ENCODE measurements at places on chromosomes 3 and 15.

DNA sequence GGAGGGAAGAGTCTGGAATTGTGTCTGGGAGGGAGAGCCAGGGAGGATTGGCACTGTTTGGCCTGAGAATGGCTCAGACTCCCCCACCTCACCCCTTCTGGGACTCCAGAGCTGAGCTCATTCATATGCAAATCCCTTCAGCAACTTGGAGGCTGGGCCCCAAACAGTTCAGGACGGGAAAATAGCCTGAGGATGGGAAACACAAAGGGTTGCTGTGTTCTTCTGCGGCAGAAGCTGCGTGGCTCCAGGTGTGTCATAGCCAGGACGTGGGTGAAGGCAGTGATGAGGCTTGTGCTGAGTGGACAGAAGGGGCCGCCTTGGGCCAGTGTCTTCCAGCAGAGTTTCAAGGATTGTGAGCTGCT, 16.6 kb downstream of the MASP1 start:
- no peak for DNase-seq

GRCh38 chr3:156655819-156656550, 18.4 kb upstream of the TIPARP start:
- DNase-seq: no peak

DNA sequence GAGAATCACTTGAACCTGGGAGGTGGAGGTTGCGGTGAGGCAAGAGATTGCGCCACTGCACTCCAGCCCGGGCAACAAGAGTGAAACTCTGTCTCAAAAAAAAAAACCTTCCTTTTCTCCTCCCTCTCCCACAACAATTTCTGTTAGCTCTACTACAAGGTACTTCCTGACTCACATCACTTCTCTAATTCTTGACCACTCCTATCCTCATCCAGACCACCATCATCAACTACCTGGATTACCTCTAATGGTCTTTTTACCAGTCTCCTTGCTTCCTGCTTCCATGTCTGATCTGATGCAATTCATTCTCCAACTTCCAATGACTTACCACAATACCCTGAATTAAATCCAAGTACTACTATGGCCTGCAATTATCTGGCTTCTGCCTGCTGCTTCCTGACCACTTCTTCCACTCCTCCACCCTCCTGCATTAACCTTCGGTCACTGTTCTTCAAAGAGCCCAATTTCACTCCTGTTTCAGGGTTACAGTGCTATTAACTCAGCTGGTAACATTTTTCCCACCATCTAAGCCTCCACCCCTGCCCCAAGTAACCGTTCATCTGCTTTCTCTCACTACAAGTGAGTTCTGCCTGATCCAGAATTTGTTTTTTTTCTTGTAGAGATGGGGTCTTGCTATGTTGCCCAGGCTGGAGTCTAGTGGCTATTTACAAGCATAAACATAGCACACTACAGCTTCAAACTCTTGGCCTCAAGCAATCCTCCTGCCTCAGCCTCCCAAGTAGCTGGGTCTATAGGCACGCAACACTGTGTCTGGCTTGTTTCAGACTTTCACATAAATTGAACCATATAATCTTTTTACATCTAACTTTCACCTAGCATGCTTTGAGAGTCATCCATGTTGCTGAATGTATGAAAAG, 27.8 kb downstream of the DCAF1 start:
- no peak for DNase-seq

- DNase-seq: no peak
These were observed 47.5 kb downstream of the SRGAP3 start for GRCh38 chr3:9201955-9202354.
